NCI-H82 (cell line): ENCODE measurements at places on chromosomes 12 and 14.
A peak's percentile ranks its signal among the peaks of the same experiment; 100 is the strongest.

- DNase-seq: no peak
These were observed 142.4 kb downstream of the OTOGL start for GRCh38 chr12:80241576-80242273.

GRCh38 chr14:43410631-43411030 lies 1096.5 kb downstream of the FSCB start:
- no peak for DNase-seq

DNA sequence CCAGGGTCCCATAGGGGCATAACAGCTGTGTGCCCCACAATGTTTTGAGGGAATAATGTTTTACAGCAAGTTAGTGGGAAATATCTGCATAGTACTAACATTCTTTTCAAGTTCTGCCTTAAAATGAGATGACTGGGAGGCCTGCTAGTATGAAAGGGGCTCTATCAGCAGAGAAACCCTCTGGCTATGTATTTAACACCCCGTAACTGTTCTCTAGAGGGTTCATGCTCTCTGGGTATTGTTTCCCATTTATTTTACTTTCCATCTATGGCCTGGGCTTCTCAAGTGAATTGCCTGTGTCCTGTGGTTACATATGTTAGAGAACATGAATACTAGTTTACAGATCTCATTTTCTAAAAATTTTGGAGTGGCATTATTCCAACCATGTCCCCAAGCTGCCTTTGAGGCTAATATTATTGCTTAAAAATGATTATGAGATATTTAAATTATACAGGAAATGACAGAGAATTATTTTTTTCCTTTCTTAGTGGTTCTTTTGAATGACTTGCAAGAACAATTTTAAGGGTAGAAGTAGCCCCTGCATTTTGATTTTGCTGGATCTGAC lies 37.5 kb downstream of the GNG2 start:
- no peak for DNase-seq

- peak; percentile 44 for DNase-seq
These were observed 14.4 kb downstream of the IRF2BPL start for GRCh38 chr14:77014004-77014604.

DNA sequence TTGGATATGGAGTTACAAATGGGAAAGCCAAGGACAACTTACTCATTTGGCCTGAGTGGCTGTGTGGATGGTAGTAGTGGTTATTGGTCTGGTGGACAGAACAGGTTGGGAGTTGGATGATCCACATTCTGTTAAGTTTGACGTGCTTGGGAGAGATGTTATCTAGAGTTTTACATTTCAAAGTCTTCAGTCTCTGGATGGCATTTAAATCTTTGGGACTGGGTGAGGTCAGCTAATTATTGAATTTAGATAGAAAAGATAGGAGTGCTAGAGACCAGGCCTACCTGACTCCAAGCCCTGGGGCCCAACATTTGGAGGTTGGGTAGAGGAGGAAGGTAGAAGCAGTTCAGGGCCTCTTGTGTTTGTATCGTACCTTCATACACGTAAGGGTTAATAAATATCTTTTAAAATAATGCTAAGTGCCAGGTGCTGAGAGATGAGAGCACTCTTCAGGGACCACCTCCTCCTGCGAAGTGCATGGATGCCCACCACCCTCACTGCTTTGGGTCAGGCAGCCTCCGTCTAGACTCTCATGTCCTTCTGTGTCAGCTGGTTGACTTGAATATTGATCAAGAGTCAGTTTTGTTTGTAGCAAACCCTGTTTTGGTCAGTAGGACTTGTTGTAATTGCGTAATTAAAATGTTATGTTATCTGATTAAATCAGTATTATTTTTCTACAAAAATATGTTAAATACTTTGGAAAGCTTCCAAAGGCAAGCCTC lies 460.4 kb upstream of the RGS6 start:
- no peak for DNase-seq

- no peak for DNase-seq
These were observed 590.2 kb upstream of the ATXN7L3B start for GRCh38 chr12:73947326-73948026.

- DNase-seq: no peak
These were observed 84.9 kb downstream of the ASCL4 start for GRCh38 chr12:107859367-107859766.

- no peak for DNase-seq
These were observed 4.9 kb upstream of the PLXNC1 start for GRCh38 chr12:94143438-94143837.

GRCh38 chr14:105124823-105125222 lies 43.8 kb downstream of the JAG2 start:
- DNase-seq: no peak

DNA sequence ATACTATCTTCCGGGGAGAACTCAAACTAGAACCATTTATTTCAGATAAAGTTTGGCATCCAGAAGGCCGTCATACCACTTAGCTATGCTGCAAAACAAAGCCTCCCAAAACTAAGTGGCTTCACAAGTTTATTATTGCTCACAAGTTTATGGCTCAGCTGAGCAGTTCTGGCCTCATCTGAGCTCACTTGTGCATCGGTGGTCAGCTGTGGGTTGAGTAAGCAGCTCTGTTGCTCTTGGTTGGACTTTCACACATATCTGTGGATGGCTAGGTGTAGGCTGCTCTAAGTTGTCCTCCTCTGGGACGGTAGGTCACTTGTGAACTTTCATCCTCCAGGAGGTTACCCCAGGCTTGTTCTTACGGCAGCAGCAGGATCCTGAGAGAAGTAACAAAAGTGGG lies 162.7 kb downstream of the BTG1 start:
- DNase-seq: no peak

DNA sequence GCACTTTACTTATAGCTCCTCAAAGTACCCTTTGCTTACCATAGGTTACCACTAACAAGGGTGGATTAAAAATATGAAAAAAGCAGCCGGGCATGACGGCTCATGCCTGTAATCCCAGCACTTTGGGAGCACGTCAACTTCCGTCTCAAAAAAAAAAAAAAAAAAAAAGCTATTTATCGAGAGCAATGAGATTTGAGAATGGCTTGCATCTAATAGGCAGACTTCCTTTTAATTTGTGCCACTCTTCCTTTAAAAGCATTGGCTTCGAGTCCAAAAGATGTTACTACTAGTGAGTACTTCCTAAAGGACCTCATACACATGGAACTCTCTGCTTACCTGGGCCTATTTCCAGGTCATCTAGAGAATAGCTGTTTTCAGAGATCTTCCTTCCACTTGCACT lies 38.5 kb upstream of the CERS5 start:
- DNase-seq: no peak

GRCh38 chr14:47346849-47347248 lies 328.6 kb downstream of the MDGA2 start:
- DNase-seq: no peak

DNA sequence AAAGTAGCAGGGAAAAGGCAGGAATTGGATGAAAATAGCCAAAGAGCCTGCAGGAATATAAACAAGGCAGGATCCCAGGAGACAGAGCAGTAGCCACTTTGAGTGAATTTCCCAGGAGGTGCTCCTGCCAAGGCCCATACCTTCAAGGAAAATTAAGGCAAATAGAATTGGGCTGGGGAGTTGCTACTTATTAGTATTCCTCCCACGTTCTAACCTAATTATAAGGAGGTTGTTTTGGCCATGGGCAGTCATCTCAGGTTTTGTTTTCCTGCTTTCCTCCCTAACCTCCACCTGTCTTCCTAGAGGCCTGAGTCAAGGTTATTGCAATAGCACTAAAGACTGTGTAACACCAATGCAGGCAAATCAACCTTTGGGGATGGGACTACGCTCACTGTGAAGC lies 73.1 kb downstream of the DAD1 start:
- DNase-seq: no peak

- peak; percentile 13 for DNase-seq
These were observed 55.3 kb downstream of the VCPKMT start for GRCh38 chr14:50060871-50061663.

GRCh38 chr12:104575442-104576186 lies 118.9 kb downstream of the CHST11 start:
- DNase-seq: peak; percentile 68
